Stimulated activated CD4-positive, alpha-beta T cell treated with anti-CD3 and anti-CD28 coated beads, TNF-alpha, amount 100 ng/mL, for 24 hours (primary cell): ENCODE measurements at places on chromosomes 7 and 10.
A peak's percentile ranks its signal among the peaks of the same experiment; 100 is the strongest.

DNA sequence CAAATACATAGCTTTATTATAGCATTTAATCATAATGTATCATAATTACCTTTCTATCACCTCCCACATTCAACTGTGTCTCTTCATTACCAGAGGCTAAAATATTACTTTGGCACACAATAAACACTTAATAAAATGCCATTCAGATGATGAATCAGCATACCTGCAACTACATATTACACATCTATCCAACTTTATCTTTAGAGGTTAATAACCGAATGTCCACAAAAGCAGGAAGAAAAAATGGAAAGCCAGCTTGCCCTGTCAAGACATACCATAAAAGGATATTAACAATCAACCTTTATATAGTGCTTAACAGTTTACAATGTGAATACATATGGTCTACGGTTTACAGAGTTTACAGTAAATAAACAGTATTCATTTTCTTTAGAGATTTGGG, 12.7 kb downstream of the CACUL1 start:
- no peak for DNase-seq

DNA sequence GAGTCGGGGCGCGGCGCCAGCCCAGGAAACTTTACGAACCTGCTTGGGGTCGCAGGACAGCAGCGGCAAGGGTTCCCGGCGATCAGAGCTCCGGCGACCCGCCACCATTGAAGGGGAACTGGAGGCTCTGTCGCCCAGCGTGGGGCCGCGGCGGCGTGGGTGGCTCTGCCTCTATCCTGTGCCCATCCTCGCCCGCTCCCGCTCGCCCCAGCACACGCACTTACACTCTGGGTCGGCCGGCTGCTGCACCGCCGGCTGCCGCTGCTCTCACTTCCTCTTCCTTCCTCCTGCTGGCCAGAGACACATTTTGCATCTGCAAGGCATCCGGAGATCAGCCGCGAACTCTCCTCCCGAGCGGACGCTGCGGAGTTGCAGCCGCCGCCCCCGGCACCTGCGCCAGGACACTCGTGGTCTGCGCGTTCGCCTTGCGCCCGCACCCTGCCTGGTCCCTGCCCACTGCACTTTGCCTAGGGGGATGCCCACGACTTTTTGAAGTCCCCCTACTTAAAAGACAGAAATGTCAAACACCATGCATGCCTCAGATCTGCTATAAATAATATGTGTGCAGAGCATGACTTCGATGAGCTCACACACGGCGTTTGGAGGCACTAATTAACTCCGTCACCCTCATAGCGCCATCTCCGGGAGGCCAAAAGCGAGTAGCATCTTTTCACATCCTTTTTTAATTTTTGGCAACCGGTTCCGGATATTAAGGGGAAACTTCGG, at the start of gene ELMO1:
Gene ELMO1, minus strand, starts transcription at position 229 of the 726 bp plus-strand sequence. CDS start 106,174 bp downstream, outside the sequence.
- DNase-seq = peak; percentile 63

DNA sequence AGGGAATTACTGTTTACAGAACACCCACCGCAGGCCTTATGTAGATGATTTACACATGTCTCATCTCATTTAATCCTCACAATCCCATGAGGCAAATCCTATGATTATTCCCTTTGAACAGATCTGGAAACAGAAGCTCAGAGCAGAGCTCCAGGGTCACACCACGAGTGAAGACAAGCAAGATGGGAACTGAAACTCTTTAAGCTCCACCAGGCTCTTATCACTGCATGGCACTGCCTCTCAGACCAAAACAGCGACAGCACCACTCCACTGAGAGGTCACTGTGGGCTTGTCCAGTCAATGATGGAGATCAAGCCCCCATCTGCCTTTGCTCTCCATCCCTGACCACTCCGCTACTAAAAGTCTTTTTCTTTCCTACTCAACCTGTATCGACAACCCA, 5.9 kb downstream of the GRID1 start:
- DNase-seq = no peak

- DNase-seq = no peak
Observed at GRCh38 chr10:93081834-93082233, 8.1 kb downstream of the CYP26A1 start.

DNA sequence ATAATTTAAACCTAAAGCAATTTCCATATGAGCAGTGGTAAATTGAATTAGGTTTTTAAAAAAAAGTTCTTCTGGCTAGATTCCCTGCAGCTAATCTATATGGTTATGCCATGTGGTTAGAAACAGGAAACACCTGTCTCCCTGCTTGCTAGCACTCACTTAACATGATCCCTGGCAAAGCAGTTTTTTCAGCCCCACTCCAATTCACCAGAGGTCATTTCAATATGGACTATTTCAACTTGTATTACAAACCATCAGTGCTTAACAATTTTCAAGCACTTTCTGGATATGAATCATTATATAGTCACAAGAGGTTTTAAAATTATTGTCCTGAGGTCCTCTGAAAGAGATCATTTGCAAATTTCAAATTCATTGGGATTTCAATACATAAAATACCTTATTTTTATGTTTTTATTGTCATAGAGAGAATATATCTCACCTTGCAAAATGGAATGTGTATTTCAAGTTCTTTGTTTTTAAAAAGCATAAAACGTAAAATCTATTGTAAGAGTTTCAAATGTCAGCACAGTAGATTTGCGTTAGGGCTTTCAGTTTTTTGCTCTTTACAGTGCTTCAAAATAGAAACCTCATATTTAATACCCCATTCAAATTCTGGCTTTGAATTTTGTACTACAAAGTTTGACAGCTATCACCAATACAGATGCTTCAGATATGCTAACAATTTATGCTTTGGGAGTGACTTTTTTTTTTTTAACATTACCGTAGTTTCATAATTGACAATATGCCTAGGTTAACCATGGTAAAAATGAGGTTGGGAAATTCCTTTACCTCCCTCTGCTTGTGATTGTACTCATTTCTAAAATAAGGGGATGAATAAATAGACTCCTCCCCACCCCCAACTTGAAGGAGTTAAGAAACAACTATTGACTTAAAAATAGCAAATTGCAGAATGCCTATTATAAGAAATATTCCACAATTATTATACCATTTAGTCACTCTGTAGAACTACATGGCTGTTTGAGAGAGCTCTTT, 117.5 kb upstream of the HGF start:
- DNase-seq = no peak

GRCh38 chr10:16612115-16612980, 90.7 kb upstream of the C1QL3 start:
- DNase-seq = no peak

DNA sequence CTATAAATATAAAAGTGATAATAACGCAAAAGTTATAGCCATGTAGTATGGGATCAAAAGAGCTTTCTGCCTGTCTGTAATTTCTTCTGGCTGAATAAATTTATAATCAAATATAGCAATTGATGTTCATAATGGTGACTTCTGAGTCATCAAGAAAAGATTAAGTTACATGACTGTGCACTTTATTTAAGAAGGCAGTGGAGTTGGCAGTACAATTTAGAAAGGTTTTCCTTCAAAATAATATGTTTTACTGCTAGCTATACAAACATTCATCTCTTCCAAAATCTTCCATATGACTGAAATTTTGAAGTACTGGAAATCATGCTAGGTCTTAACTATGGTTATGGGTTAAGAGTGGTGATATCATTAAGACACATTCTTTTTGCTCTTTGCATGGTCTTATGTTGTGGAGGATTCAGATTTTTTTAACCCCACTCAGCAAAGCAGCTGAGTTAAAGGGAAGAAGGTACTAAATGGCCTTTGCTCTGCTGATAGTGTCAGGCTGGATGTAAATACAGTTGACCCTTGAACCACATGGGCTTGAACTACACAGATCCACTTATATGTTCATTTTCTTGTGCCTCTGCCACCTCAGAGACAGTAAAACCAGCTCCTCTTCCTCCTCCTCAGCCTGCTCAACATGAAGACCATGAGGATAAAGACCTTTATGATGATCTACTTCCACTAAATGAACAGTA, 323.6 kb downstream of the BBS9 start:
- no peak for DNase-seq

DNA sequence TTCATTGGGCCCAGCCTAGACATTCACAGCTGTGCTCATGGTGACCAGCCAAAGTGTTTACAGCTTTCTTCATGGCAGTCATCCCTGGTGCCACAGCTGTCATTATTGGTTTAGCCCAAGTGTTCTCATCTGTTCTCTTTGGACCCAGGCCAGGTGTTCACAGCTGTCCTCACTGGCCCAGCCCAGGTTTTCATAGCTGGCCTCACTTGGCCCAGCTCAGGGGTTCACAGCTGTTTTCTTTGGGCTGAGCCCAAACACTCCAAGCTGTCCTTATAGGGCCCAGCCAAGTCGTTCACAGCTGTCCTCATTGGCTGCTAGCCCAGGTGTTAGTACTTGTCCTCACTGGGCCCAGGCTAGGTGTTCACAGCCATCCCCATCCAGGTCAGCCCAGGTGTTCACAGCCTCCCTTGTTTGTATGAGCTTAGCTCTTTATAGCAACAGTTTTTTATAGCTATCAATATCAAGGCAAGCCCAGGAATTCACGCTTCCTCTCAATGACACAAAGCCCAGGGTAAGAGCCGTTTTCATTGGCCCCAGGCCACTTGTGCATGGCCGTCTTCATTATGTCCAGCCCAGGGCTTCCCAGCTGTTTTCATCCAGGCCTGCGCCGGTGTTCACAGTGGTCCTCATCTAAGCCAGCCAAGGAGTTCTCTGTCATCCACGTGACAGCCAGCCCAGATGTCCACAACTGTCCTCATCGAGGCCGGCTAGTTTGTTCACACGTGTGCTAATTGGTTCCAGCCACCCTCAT, 11.6 kb downstream of the FRG2B start:
- no peak for DNase-seq

DNA sequence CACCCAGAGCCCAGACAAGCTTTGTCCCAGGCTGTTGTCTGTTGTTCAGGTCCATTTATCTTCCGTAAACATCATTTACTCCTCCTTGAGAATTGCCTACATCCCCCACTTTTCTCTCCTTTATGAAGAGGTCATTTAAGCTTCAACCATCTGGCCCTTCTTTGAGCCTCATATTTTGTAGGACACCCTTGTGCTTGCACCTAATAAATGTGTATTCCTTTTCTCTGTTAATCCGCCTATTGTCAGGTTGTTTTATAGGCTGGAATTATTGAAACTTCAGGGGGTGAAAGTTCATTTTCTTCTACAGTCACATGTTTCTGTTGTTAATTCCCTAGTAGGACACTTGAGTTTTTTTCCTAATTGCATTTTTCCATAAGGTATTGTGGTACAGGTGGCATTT, 19.6 kb upstream of the CTTNBP2 start:
- no peak for DNase-seq

GRCh38 chr10:11409357-11409756, 202.1 kb downstream of the USP6NL start:
- no peak for DNase-seq

- DNase-seq = no peak
Observed at GRCh38 chr10:29214551-29214950, 74.3 kb upstream of the LYZL1 start.

- DNase-seq = no peak
Observed at GRCh38 chr7:70034999-70035398, 436.7 kb downstream of the AUTS2 start.

DNA sequence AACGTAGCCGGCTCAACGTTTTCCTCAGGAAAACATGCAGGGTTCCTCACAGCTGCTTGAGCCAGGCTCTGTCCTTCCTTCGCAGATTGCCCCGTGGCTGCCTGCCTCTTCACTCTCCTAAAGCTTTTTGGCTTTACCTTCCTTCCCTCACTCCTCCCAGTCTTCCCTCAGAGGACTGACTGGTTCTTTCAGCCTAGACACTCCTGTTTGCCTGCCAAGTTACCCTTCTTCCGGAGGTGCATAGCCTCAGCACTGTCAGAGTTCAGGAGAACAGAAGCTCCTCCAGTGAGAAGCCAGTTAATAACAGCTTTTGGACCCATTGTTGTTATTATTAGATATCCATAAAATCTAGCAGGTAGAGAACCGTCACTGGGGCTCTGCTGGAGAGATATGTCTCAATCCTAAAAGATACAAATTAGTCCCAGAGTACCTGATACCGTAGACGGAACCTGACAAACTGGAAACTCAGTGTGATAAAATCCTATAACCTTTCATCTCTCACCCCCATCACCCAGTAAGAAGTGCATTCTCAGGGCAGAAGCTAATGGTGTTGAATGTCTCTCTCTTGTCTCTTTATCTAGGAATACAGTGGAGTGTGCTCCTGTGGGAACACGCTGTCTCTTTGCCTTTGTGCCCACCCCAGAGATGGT, 79.6 kb downstream of the SND1 start:
- DNase-seq = no peak

- DNase-seq = no peak
Observed at GRCh38 chr7:158976468-158976848, 120.1 kb downstream of the DYNC2I1 start.

GRCh38 chr10:29611781-29612381, 22.9 kb downstream of the SVIL start:
- no peak for DNase-seq

DNA sequence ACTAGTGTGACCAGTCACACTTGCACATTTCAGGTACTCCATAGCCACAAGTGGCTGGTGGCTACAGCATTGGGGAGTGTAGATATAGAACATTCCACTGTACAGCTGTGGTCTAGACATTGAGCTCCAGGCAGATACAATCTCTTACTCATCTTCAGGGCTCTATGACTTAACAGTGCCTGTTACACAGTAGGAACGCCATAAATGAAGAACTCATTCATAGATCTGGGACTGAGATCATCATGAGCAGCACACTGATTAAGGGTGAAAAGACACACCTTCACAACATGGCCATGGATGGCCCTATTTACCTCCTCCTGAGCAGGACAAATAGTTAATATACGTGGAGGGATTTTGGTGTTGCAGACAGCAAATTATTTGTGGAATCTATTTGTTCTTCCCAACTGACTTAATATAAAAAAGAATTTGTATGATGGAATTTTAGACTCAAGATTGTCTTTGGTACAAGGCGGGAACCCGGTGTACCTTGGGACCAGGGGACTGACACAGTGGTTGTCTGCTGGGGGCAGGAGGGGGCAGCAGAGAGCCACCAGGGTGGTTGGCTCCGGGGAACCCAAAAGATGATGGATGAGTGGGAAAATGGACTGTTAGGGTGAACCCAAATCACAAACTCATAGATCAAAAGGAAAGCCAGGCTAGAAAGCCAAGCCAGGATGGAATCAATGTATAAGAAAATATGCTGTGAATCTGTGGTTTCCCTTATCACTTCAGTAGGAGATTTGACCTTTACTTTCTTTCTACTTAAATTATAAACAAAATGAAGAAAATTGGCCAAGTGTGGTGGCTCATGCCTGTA, 24.3 kb upstream of the CPA2 start:
- peak; percentile 39 for DNase-seq

DNA sequence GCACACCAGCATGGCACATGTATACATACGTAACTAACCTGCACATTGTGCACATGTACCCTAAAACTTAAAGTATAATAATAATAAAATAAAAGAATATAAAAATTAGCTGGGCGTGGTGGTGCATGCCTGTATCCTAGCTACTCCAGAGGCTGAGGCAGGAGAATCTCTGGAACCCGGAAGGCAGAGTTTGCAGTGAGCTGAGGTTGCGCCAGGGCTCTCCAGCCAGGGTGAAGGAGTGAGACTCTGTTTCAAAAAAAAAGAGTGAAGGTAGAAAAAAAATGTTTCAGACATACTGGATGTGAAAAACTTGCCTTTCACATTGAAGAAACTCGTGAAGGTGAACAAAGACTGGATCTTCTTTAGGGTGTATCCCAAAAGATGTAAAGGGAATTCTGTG, 26.7 kb downstream of the TSPAN14 start:
- DNase-seq = no peak

- no peak for DNase-seq
Observed at GRCh38 chr10:113620511-113620910, 43.3 kb downstream of the NRAP start.
